Stimulated activated CD4-positive, alpha-beta T cell treated with anti-CD3 and anti-CD28 coated beads, Interleukin-15, amount 100 ng/mL, for 24 hours (primary cell): ENCODE measurements at places on chromosomes 5 and 9.
A peak's percentile ranks its signal among the peaks of the same experiment; 100 is the strongest.

DNA sequence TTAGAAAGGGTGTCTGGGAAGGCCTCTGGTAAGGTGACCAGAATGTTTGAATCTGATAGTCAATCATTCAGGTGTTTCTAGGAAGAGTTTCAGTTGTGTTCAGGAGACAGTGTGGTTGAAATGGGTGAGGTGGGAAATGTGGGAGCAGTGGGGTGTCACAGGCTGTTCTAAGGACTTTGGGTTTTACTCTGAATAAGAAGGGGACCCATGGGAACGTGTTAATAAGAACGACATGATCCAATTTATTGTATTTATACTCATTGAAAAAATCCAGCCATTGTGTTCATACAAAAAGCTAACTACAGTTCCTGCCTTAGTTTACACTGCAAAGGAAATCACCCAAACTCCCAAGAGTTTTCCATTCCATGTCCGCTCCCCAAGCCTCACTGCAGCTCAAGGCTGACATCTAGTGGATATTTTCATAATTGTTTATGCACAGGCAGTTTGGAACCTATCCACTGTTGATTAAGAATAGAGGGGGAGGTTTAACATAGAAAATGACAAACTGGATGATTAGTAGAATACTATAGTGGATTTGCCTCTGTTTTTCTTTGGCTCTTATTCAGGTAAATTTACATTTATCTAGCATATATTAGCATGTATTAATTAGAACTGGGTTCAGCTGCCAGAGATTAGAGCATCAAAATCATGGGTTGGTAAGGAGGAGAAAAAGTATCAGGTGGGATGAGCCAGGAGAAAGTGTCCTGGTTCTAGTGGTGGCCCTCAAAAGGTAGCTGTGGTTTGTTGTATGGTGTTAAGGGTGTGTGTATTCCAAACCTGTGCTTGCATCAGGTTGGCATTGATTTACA is 17.7 kb downstream of the CAVIN4 start:
- peak; percentile 24 for DNase-seq

GRCh38 chr5:179238628-179238970 is 106.7 kb downstream of the ADAMTS2 start:
- DNase-seq: no peak

DNA sequence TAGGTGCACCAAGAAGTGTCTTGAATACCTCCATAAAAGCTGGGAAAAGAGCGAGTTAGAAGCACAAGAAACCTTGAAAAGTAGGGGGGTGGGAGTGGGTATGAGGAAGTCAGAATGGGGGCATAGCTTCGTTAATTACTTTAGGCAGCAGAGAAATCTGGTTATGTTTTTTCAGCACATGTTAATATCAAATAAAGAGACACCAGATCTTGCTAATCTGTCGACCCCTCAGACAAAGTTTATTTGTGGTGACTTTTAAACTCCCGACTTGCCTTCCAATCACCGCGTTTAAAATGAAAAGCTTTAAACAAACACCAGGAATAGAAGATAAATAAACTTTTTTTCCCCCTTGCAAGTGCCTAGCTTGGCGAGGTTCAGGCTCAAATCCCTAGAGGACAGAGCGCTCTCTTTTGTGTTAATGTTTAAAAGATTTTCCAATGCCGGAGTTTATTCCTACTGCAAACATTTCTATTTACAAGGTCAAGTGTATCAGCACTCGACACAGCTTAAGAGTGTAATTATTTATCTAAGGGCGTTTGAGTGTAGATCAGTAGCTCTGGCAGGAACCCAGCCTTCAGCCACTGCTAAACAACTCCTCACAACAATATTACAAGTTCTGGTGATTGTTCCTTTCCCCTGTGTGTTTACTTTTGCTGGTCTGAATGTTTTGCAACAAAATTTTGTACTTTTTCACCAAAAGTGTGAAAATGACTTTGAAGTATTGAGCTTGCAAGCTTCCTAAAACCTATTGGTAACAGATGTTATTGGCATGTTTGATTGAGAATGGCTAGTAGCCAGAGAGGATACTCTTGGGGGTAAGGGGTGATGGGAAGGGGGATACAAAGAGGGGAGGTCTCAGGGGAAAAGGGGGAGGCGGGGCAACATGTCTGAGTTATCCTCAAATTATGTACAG is 3.8 kb downstream of the GAS1 start:
- DNase-seq: no peak

GRCh38 chr9:110156902-110157301 is 51.1 kb downstream of the C9orf152 start:
- no peak for DNase-seq

- DNase-seq: no peak
Observed at GRCh38 chr5:179536676-179537075, 13.7 kb upstream of the RUFY1 start.

DNA sequence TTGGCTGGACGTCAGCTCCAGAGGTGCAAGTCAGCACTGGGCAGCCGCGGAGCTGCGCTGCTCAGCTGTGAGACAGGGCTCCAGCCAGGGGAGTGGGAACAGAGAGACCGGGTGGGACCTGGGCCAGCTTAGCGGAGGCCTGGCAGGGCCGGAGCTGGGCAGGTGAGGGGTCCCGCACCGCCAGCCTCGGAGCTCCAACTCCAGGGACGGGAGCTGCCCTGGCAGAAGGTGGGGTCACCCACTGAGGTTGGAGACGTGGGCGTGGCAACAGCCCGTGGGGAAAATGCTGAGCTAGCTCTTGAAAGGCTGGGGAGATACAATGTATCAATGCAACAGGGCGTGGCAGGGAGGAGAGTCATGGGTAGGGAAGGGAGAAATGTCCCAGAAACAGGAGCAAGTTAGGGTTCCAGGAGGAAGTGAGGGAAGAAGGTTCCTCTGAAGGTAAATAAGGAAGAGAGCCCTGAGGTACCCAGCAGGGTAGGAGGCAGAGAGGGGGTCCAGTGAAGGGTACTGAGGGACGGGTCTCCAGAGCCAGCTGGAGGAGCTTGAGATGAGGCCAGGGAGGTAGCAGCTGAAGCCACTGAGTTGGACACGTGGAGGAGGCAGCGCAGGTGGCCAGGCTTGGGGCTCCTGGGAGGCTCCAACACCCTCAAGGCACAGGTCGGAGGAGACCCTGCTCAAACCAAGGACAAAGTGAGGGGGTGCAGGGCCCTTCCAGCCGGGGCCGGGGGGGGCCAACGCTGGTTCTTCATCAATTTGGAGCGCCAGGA is 736 bp upstream of the NKD2 start:
- DNase-seq: peak; percentile 2

DNA sequence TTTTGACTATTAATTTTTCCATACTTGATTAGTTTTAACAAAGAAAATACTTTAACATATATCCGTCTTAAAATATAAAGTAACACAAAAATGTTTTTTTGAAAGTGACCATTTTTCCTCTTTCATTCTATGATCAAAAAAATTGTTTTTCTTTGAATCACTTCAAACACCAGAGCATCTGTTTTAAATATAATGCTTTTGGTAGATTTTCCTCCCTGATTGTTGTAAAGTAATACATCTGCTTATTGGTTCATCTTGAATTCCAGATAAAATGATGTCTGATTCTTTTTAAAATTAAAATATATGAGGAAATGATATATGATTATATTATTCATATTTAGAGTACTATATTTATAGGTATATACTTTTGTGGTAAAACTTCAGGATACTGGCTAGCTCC is 76.2 kb upstream of the LPAR1 start:
- no peak for DNase-seq

DNA sequence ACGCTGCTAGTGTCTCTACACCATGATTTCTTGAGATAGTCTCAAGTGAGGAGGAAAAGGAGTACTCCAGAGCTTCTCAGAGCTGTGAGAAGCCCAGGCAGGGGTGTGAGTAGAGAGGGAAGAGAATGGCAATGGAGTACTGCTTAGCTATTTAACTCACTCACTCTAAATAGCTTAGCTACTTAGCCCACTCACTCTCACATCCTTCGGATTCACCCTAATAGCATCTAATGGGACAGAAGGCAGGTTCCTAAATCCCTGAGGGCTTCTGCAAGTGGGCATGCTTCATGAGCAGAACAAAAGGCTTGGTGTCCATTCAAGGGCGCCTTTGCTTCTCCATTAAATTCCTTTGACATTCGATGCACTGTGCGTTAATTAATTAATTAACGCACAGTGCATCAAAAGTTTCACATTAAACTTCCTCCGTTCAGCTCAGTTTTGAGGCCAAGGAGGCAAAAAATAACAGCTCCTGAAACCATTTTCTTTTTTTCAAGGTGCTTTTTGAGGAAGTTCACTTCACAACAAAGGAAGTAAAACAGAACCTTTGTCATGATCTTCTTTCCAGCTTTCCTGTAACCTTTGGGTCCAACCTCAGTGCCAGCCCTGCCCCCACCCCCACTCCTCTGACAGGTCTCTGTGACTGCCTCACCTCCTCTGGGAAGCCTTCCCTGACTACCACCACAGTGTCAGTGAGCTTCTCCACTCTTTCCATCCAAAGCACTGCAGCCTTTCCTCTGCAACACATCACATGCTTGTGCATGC is 294.0 kb downstream of the SEC61B start:
- DNase-seq: no peak

GRCh38 chr9:116544896-116545295 is 142.2 kb upstream of the TRIM32 start:
- no peak for DNase-seq

DNA sequence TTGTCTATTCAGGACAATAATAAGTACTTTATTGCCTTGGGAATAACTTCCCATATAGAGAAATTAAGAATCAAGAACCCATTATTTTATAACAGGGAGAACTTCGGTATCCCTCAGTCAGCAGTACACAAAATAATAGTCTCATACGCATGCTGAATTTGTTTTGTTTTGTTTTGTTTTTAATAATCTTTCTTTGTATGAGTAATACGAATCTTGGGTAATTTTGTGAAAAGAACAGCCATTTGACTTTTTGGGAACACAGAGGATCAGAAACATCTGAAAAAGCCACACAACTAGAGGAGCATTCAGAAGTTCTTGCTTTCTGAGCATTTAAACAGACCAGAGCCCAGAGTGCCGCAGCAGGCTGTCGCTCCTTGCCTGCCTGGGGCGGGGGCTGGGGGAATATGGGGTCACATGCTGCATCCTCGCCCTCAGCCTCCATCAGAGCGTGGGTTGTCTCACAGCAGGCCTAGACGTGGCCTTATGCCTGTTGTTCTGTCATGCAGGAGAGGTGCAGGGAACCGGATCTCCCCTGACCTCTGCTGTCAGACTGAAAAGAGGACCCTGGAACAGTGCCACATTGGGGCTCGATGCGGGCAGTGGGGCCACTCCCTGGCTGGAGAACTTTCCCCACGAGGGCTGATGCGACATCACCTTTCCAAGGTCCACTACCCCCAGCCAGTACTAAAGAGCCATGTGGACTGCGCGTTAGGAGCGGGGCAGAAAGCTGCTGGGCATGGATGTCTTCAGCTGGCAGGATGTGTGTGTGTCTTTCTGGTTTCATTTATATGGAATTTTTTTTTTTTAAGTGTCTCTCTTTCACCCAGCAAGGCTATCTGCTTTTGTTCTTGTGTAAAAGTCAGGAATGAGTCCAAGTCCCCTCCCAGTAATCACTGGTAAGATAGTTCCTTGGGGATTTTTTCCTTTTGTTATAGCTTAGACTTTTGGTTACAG is 133.4 kb upstream of the OTULINL start:
- DNase-seq: no peak

DNA sequence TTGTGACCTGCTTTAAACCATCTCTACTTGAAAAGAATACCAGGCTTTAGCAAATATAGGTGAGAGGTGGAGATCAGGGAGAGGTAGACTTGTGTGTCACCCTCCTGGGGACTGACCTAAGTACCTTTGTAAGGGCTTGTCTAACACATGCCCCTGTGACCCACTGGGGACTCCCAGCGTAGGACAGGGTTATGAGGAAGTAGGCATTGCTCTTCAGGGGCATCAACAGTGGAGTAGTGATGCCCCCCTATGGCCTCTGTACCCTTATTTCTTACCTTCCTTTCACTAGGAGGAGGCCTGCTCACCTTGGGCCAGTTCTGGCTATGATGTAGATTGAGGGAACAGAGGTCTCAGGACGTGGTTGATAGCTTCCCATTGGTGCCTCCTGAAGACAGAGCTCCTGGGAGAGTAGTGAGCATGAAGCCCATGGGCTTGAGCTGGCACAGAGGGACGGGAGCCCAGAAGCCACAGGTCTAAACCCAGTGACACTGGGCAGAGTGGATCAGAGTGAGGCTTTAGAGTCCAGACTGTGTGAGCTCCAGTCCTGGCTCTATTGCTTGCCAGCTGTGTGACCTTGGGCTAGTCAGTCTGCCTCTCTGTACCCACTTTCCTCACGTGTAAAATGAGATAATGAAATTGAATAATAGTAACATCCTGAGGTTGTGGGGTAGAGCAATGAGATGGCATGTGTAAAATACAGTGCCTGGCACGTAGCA is 191.7 kb downstream of the AOPEP start:
- no peak for DNase-seq

GRCh38 chr9:115945009-115945431 is 208.6 kb upstream of the PAPPA start:
- no peak for DNase-seq

DNA sequence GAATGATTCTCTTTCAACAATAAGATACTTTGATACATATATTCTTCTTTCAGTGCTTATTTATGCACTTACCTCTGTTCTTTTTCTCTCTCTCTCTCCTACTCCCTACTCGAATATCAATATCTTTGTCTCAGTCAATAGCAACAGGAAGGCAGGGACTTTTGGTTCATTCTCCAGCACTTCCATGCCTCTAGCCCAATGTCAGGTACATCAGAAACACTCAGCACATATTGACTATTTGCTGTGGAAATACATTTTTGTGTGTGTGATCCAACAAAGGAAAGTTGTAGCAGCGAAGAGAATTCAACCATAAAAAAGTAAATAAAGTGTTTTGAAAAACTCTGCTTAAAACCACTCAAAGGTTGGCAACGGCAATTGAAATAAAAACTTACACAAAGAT is 12.6 kb downstream of the DIRAS2 start:
- no peak for DNase-seq

DNA sequence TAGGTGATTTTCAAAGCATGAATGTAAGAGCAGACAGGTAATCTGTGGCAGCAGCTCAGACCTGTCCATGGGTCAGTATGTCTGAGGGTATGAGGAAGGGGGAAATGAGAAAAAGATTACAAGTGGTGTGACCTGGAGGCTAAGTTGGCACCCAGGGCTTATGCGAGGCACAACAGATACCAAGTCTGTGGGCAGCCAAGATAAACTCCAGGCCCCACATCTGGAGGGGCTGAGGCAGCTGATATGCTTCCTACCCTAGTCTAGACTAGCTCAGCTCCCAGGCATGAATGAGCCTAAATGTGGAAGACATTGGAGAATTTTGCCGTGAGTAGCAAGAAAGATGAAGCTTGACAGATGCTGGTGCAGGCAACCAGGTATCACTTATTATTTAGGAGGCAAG is 151.7 kb downstream of the PIK3R1 start:
- DNase-seq: no peak

GRCh38 chr9:130143279-130143893 is 28.8 kb upstream of the NCS1 start:
- DNase-seq: no peak

DNA sequence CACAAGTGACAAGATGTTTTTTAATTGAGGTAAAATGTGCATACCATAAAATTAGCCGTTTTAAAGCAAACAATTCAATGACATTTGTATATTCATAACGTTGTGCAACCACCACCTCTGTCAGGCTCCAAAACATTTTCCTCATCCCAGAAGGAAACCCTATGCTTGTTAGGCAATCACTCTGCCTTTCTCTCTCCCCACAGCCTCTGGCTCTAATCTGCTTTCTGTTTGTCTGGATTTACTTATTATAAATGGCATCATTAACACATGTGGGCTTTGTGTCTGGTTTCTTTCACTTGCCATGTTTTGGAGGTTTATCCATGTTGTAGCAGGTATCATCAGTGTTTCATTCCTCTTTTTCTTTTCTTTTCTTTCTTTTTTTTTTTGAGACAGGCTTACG is 1.4 kb upstream of the N4BP3 start:
- no peak for DNase-seq
